ENCODE measurements at places on chromosomes 2 and 18.

- DNase-seq: no peak
Observed at GRCh38 chr2:101295895-101296294, 12.6 kb downstream of the RNF149 start.

DNA sequence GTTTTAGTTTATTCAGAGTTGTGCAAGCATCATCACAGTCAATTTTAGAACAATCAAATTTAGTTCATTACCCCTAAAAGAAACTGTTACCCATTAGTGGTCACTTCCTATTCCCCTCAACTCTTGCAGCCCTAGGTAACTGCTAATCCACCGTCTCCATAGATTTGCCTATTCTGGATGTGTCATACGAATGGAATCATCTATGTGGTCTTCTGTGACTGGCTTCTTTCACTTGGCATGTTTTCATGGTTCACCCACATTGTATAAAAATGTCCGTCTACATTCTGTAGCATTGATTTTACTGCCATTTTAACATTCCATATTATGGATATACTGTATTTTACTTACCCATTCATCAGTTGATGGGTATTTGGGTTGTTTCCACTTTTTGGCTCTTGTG, 5.3 kb upstream of the CEP68 start:
- DNase-seq: no peak

GRCh38 chr2:8867363-8867762, 29.9 kb upstream of the KIDINS220 start:
- no peak for DNase-seq

DNA sequence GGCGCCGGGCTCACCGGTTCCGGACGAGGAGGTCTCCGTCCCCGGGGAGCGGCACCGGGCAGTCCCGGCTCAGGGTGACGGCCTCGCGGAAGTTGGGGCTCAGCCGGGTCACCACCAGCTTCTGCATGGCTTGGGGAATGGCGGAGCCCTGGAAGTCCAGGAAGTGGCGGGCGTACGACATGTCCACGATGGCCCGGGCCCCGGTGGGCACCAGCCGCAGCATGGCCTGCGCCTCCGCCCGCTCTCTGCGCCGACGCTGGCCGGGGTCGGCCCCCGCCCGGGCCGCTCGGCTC, 157 bp downstream of the PTGR3 start:
- DNase-seq: no peak

DNA sequence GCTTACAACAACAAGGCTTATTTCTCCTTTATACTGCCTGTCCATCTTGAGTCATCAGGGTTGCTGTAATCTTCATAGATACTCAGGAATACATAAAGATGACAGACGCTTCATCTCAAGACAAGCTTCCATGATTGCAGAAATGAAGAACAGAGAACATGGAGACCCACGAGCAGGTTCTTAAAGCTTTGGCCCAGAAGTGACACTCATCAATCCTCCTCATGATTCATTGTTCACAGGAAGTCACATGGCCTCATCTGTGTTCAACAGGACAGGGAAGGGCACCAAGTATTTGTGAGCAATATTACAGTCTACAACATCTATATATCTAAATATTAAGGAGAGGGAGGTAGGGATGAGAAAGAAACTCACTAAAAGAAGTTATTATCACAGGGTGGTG, 36.5 kb upstream of the PGAP1 start:
- no peak for DNase-seq

GRCh38 chr2:97728091-97728731, 14.8 kb downstream of the ZAP70 start:
- DNase-seq: peak; percentile 62

GRCh38 chr2:10466801-10467200, 18.7 kb upstream of the ODC1 start:
- DNase-seq: no peak

GRCh38 chr2:203590496-203590895, 55.4 kb upstream of the RAPH1 start:
- DNase-seq: no peak

DNA sequence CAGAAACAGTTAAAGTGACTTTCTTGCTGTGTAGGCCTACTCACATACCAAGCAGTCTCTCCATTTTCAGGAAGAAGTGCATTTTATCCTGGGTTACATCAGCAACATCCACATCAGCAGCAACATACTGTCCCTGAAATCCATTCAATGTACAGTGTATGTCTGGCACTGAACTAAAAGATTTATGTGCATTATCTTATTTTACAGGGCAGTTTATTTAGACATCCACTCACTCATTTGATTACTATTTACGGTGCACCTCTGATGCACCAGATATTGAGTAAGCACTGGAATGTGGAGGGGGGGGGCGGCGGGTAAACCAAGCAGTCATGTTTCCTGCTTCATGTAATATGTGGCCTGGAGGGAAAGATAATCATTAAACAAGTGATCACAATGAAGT, 1128.2 kb downstream of the BCL11A start:
- DNase-seq: no peak

DNA sequence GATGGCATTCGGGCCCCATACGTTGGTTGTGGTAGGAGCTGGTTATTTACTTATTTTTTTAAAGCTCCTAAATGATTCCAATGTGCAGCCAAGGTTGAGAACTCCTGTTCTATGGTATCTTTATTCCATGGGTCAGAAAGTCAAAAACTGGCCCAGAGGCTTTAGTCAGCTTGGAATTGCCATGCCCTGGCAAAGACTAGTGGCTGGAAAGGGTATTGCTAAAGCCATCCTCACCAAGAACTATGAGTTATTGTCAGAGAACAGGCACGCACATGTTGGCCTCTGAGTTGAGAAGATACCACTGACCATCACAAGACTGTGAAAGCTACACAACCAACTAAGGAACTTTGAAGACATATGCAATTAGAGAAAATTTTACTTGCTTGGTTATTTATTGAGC, 47.9 kb upstream of the ACMSD start:
- DNase-seq: no peak

DNA sequence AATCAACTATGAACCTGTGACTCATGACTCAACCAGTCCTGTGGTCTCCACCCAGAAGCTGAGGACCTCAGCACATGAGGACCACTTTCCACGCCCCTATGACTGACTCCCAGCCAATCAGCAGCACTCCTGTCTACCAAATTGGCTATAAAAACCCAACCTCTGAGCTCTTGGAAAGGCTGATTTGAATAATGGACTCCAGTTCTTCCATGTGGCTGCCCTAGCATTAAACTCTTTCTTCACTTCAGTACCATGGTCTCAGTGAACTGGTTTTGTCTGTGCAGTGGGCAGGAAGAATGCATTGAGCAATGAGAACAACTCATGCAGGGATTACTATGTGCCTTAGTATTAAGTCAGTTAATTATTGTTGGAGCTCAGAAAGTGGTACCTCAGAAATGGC, 78.3 kb downstream of the CMPK2 start:
- no peak for DNase-seq

DNA sequence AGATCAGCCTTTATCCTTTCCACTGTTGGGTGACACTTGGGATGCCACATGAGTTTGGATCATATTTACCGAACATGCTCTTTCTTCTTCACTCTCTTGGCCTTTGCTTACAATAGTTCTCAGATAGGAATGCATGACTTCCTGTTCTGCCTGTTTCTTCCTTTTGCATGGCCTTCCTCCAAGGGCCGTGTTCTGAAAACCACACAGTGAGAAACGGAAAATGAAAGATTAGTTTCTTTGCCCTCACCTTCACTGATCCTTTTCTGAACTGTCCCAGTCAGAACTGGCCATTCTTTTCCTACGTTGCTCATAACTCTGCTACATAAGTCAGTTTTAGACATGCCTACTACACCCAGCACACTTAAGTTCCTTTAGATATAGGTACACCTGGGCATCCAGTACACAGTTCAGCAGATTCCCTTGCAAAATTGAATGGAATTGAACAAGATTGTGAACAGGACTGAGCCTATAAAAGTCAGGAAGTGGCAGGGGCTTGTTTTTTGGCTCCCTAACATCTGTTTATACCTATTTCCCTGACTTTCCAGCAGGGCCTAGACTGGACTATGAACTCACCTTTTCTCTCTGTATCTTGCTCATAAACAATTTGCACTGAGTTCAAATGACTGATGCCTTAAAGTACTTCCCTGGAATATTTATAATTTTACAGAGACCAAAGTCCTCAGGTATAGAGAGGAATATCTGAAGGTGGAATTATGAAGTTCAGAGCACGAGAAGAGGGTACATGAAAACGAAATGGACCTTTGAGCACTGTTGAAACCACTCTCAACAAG, 186.4 kb upstream of the ST6GAL2 start:
- no peak for DNase-seq

GRCh38 chr2:237253046-237253702, 160.8 kb downstream of the COL6A3 start:
- peak; percentile 71 for DNase-seq

DNA sequence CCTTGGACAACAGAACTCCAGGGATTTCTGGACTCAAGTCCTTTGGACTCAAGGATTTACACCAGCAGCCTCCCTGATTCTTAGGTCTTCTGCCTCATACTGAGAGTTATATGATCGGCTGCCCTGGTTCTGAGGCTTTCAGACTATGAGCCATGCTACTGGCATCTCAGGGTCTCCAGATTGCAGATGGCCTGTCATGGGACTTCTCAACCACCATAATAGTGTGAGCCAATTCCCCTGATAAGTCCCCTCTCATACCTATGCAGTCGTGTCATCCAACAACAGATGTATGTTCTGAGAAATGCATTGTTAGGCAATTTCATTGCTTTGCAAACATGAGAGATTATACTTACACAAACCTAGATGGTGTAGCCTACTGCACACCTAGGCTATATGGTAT, 61.4 kb upstream of the MSTN start:
- peak; percentile 14 for DNase-seq

DNA sequence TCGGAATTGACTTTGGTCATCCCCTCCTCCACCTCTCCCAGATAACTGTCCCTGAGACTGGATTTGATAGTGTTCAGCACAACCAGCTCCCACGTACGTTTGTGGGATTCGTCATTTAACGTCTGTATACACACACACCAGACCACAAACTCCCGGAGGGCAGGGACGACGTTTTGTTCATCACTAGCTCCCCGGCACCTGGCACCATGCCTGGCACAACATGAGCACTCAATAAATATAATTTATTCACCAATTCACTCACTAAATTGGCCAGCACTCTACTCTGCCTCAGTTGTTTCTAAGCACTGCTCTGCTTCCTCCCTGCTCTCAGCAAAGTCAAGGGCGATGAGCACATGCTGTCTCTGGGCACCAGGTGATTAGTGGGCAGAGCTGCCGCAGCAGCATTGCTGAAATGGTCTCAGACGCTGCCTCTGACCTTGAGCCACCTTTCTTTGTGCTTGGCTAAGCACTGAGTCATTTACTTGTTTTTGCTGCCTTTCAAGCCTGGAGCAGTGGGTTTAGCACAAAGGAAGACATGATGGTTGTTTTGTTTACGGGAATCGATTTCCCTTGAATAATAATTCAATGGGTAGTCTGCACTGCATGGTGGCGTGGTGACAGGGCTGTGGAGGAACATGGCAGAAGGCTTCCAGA, 19.3 kb upstream of the LOXHD1 start:
- DNase-seq: no peak

DNA sequence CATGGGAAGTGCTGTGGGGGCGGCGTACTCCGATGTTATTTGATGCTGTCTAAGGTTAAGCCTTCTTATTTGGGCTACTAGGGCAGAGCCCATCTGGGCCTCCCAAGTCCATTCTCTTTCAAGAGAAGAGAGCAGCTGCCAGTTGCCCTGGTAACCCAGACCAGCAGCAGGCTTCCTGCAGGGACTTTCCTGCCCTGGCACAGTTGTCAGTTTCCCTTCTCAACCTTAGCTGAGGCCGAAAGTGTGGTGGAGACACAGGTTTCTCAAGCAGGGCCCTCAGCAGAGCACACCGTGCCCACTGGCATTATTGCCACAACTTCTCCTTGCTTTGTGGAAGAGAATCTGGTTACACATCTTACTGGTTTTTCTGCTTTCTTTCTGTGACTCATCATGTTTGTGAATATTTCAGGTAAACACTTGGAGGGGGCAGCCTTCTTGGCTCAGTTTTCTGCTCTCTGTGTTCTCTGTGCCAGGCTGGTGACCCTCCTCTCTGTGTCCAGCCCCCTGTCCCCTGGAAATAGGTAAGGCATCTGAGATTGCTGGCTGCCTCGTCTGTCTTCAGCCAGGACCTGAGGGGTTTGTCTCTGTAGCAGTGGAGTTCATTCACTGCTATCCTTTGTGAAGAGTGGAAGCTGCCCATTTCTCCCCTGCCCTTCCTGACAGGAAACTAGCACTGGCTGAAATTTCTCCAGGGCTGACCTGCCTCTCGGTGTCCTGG, 111.0 kb downstream of the B3GNT2 start:
- no peak for DNase-seq

- no peak for DNase-seq
Observed at GRCh38 chr2:218780046-218780445, 1.9 kb upstream of the CYP27A1 start.

GRCh38 chr2:140348826-140349225, 1568.6 kb upstream of the NXPH2 start:
- DNase-seq: no peak

- peak; percentile 95 for DNase-seq
Observed at GRCh38 chr18:12838178-12838634, 45.8 kb downstream of the PTPN2 start.

GRCh38 chr18:58026395-58026794, 17.6 kb upstream of the NEDD4L start:
- DNase-seq: no peak

- no peak for DNase-seq
Observed at GRCh38 chr2:33494155-33494779, 17.8 kb downstream of the RASGRP3 start.

GRCh38 chr18:32333781-32334180, 136.9 kb downstream of the GAREM1 start:
- DNase-seq: no peak

DNA sequence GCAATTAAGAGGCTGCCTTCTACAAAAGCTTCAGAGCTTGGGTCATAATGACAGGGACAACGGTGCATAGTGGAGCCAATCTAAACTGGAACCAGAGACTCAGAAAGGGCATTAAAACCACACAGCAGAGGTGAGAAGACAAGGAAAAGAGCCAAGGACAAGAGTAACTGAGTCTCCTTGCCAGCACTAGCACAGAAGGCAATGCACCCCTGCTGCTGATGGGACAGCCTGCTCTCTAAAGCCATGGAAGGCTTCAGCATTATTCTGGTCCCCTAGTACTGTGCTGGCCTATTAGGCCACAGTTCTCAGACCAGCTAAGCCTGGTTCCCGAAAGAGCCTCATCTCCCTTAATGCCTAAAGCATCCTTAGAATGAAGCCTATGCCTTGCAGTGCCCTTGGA, 15.5 kb downstream of the MYO5B start:
- DNase-seq: no peak

- no peak for DNase-seq
Observed at GRCh38 chr2:4695281-4695861, 992.0 kb downstream of the DCDC2C start.

- DNase-seq: no peak
Observed at GRCh38 chr2:121173112-121173511, 111.9 kb downstream of the TFCP2L1 start.

GRCh38 chr18:49332706-49333406, 127.6 kb downstream of the DYM start:
- DNase-seq: no peak

GRCh38 chr2:225274751-225275150, 124.8 kb upstream of the NYAP2 start:
- DNase-seq: peak; percentile 19

DNA sequence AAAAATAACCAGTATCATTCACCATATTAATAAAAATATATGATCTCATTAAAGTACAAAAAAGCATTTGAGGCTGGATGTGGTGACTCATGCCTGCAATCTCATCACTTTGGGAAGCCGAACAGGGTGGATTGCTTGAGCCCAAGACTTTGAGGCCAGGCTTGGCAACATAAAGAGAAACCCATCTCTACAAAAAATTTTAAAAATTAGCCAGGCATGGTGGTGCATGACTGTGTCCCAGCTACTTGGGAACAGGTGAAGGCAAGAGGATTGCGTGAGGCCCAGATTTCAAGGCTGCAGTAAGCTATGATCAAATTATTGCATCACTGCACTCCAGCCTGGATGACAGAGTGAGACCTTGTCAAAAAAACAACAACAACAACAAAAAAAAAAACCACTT, 75.9 kb downstream of the RAD51AP2 start:
- no peak for DNase-seq

Data from fibroblast of gingiva (primary cell).